Chondrocyte (in vitro differentiated cells): ENCODE measurements at places on chromosomes 6 and 20.

DNA sequence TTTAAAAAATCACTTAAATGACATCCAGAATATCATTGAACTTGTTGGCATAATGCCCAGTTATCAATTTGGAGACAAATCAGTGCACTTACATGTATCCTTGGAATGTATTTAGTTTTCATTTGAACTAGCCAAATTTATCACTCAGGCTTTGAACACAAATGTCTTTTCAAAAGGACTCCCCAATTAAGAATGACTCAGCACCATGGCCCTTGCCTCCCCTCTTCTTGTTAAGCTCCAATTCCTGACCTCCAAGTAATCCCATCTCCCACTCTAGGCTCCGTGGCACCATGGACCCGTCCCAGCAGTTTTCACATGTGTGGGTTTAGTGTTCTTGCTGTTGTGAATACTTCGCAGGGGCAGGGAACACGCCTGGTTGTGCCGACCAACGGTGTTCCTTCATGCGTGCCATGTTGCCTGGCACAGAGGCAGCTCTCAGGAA, 2.7 kb downstream of the AKAP12 start:
- no peak for DNase-seq

- DNase-seq, result no peak
Measured at GRCh38 chr6:156794546-156795354, 17.6 kb downstream of the ARID1B start.

DNA sequence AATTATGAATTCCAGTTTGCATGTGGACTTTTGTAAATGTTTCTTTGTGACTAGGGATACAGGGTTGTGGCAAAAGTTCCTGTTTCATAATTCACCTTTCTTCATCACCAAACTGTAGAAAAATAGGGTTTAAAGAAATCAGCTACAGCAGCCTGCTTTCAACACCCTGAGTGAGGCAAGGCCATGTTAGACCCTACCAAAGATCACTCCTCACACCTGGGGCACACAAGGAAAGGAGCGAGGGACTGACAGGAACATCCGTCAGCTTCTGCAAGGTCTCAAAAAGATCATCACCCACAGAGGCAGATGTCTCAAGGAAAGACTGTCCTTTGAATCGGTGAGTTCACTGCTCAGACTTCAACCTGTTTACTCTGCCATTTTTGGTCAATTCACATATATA, 10.5 kb upstream of the STX11 start:
- DNase-seq, result no peak

DNA sequence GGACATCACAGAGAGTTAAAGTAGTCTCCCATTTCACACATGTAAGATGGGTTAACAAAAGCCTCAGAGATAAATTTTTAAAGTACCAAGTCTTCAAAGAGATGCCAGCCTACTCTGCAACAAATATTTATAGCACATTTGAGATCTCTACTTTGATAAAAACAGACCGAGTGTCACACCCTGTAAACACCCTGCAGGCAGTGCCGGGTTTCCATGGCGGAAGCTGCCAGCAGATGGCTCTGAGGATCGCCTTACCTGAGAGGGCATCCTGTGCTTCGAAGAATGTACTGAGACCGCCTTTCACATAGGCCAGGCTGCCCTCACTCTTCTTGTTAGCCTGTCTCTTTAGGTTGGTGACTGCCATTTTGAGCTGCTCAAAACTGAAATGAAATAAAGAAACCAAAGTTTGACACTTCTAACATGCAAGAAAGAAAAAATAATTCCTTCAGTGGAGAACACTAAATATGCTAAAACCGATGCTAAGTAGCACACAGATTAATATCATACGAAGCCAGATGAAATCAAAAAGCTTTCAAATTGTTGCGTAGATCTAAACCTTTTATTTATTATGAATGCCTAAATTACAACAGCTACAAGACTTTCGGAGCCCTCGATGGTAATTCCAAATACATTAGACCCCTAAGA, 39.3 kb downstream of the HUS1B start:
- DNase-seq, result no peak

- DNase-seq, result no peak
Measured at GRCh38 chr6:127860723-127861122, 40.1 kb downstream of the THEMIS start.

- peak; percentile 98 for DNase-seq
Measured at GRCh38 chr20:29878777-29879442, 1378.6 kb upstream of the DEFB115 start.

GRCh38 chr6:579339-579738, 77.6 kb downstream of the HUS1B start:
- no peak for DNase-seq
